ENCODE measurements at places on chromosomes 7 and 10. TPM values are rescaled to one million over a fixed set of nuclear protein-coding genes. Genes with fewer than 3 reads are reported as not detected.

The LBX1 gene
- total RNA-seq = not detected

The AKR1C4 gene
- not detected for total RNA-seq

The CLCN1 gene
- total RNA-seq = not detected

The PLAU gene
- total RNA-seq = 5.3 TPM

The RBM33 gene
- total RNA-seq = 76.5 TPM

The PNLIPRP2 gene
- total RNA-seq = not detected

DNA sequence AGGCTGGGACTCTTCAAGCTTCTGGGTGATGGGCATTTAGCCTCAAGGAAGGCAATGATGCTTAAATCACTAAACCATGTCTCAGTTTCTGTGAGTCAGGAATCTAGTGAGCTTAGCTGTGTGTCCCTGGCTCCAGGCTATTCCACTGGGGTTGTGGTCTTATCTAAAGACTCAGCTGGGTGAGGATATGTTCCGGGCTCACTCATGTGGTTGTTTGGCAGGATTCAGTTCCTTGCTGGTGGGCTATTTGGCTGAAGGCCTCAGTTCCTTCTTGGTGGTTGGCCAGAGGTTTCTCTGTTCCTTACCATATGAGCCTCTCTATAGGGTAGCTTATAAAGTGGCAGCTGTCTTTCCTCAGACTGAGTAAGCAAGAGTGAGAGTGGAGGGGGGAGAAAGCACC, 12.0 kb downstream of the EVX1 start:
- H3K36me3 ChIP-seq = no peaks in the 10 kb centered on the region
- no peak overlapping the region for H3K27ac ChIP-seq
- H3K4me1 ChIP-seq = peaks cover 2% of the 10 kb centered on the region

DNA sequence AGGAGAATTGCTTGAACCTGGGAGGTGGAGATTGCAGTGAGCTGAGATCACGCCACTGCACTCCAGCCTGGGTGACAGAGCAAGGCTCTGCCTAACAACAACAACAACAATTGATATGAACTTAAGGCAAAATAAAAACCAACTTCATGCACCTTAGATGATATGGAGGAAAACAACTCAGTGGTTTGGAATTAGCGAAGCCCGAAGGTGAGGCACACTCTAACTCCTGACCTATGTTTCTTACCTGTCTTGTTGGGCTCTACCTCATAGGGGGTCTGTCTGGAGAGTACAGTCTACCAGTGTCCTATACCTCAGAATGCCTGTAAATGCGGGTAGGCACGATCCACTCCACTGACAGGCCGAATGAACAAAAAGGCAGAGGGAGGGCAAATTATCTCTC, 24.3 kb upstream of the COBL start:
- peaks cover 1% of the 10 kb centered on the region for H3K27me3 ChIP-seq
- H3K36me3 ChIP-seq = no peaks in the 10 kb centered on the region
- no peak for DNase-seq
- no peak overlapping the region for H3K4me3 ChIP-seq
- no peaks in the 10 kb centered on the region for H3K4me1 ChIP-seq

- H3K4me1 ChIP-seq = peaks cover 3% of the 10 kb centered on the region
- no peak overlapping the region for H3K4me3 ChIP-seq
- DNase-seq = no peak
- H3K36me3 ChIP-seq = no peaks in the 10 kb centered on the region
Measured at GRCh38 chr7:54664235-54665228, 94.5 kb downstream of the SEC61G start.

DNA sequence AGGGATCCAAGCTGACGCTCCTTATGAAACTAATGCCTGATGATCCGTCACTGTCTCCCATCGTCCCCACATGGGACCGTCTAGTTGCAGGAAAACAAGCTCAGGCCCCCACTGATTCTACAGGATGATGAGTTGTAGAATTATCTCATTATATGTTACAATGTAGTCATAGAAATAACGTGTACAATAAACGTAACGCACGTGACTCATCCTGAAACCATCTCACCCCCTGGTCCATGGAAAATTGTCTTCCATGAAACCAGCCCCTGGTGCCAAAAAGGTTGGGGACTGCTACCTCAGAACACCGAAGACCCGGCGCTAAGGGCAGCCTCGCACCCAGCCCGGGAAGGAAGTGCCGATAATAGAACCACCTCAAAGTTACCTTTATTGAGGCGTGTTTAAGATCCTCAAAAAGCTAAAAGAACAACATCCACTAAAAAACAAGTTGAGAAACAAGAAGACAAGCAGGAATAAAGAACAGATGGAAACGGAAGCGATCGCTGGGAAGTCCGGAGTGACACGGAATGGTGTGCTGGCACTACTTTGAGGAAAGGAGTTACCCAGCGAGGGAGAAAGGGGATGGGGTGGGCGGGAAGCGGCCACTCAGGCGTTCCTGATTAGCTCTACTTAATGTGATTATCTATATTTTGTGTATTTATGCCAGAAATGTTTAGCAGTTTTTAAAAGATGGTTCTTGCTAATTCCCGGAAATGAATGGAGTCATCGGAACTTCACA, 50.1 kb upstream of the PRKAR1B start:
- H3K27ac ChIP-seq = no peak overlapping the region
- H3K4me1 ChIP-seq = no peaks in the 10 kb centered on the region

- peaks cover 18% of the 10 kb centered on the region for H3K27me3 ChIP-seq
- H3K4me3 ChIP-seq = no peak overlapping the region
Measured at GRCh38 chr7:101058355-101058754, 26.9 kb upstream of the TRIM56 start.

- H3K36me3 ChIP-seq = no peaks in the 10 kb centered on the region
- H3K4me1 ChIP-seq = no peaks in the 10 kb centered on the region
- no peak overlapping the region for H3K4me3 ChIP-seq
- H3K27me3 ChIP-seq = no peaks in the 10 kb centered on the region
Measured at GRCh38 chr10:126475074-126475691, 86.9 kb upstream of the ADAM12 start.

- no peak overlapping the region for H3K27ac ChIP-seq
- no peak for DNase-seq
- H3K27me3 ChIP-seq = no peaks in the 10 kb centered on the region
Measured at GRCh38 chr10:92112462-92112861, 178.4 kb downstream of the CPEB3 start.

- DNase-seq = no peak
- H3K27ac ChIP-seq = no peak overlapping the region
- H3K4me1 ChIP-seq = no peaks in the 10 kb centered on the region
Measured at GRCh38 chr10:124592736-124593430, 131.3 kb downstream of the LHPP start.

DNA sequence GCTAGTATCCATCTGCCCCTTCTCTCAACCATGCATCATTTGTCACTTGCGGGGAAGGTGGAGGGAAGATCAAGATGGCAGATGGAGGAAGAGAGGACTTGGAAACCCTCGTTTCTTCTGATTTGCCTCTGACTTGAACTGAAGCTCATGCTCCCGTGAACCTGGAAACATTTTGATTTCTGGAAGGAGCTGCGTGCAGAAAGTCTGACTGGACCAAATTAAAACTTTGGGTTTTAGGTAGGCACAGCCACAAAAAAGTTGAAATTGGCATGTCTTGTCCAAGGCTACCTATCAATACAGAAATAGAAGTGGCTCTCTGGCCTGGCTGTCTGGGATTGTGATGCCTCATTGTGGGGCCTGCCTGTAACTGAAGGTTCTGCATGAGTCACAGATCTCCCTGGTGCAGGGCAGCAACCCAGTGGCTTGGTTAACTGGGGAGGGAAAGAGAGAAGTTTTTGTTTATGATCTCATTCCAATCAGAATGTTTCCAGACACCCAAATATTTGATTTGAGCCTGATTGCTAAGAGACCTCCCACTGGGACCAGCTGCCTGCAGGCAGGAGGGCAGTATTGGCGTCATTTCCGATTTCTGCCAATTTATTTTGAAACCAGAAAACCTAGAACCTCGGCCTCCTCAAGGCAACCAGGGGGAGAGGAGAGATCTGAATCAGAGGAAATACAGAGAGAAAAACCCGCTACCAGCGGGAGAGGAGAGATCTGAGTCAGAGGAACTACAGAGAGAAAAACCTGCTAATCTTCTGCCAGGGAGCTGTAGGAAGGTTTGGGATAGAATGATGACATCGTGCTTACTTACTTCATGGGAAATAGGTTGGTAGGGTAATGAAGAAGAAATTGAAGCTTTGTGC, 363.6 kb downstream of the ANKRD30A start:
- H3K27me3 ChIP-seq = no peaks in the 10 kb centered on the region
- no peaks in the 10 kb centered on the region for H3K4me1 ChIP-seq
- H3K4me3 ChIP-seq = no peak overlapping the region
- no peak for DNase-seq
- H3K36me3 ChIP-seq = no peaks in the 10 kb centered on the region

DNA sequence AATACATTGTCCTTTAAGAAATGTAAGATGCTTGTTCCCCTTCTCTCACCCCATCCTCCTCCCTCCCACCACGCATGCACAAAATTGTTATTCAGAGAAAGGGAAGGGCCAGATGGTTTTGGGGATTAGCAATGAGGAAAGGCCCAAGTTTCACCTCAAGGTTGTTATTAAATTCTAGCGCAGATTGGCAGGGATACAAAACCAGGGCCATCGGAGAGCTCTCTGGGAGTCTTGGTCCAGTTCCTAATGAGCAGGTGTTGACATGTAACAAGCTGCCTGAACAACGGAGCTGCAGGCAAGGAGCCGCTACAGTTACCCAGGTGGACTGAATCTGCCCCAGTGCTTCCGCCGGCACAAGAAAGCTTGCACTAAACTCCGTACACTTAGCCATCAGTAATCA, 9.7 kb upstream of the ANK3 start:
- no peaks in the 10 kb centered on the region for H3K27me3 ChIP-seq
- no peaks in the 10 kb centered on the region for H3K36me3 ChIP-seq
- no peak overlapping the region for H3K4me3 ChIP-seq
- no peak for DNase-seq

- no peaks in the 10 kb centered on the region for H3K36me3 ChIP-seq
- no peaks in the 10 kb centered on the region for H3K4me1 ChIP-seq
- DNase-seq = no peak
- H3K4me3 ChIP-seq = no peak overlapping the region
Measured at GRCh38 chr10:65355141-65355680, 1570.6 kb upstream of the LRRTM3 start.

DNA sequence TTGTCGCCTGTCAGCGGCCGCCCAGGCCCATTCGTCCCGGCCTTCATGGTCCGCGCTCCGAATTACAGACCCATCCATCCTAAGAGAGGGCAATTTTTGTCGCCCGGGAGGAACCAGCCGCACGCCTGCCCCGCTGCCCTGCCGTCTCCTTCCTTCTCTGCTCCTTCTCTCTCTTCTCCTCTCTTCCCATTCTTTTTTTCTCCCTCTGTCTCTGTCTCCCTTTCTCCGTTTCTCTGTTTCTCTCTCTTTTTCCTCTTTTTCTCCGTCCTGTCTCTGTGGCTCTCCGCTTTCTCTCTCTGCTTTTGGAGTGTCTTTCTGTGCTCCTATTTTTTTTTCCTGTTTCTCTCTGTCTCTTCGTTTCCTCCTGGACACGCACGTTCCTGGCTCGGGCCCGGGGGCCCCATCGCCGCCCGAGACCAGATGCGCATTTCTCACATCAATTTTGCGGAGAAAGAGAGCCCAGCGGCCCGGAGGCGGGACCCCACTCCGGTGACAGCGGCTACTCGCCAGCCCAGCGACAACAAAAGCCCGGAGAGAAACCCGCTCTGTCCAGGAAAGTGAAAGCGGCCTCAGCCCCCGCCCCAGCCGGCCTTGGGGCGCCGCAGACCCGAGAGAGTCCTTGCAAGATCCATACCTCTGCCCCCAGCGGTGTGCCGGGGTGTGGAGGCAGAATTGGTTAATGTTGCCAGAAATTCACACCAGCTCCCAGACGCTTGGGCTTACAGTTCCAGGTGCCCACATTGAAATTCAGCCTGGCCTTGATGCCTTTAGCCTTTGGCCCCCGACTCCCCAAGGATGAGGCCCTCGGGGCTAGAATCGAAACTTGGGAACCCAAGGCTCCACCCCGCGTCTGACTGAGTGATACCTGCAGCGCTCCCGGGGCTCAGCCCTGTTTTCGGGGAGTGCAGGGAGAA, 4.1 kb downstream of the LBX1 start:
- H3K36me3 ChIP-seq = peaks cover 8% of the 10 kb centered on the region
- peaks cover 73% of the 10 kb centered on the region for H3K27me3 ChIP-seq
- no peak for DNase-seq
- peak overlapping the region; percentile 57 for H3K27ac ChIP-seq

- peaks cover 32% of the 10 kb centered on the region for H3K27me3 ChIP-seq
- H3K27ac ChIP-seq = no peak overlapping the region
- no peaks in the 10 kb centered on the region for H3K36me3 ChIP-seq
- no peak overlapping the region for H3K4me3 ChIP-seq
- no peak for DNase-seq
Measured at GRCh38 chr10:3445648-3446047, 273.1 kb upstream of the PITRM1 start.

DNA sequence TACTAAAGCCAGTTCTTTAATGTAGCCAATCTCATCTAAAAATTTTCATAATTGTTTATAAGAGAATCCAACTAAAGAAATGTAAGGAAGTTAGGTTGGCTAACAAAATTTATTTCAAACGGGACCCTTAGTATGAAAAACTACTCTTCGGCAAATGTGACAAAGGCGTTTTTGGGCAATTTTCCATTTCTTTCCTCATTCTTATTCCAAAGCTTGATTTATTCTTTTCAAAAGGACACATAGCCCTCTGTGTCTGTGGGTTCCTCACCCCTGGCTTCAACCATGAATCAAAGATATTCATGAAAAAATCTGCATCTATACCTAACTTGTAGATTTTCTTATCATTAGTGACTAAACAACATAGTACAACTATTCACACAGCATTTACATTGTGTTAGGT, 195.9 kb downstream of the ZMYND11 start:
- no peaks in the 10 kb centered on the region for H3K27me3 ChIP-seq
- peaks cover 32% of the 10 kb centered on the region for H3K4me1 ChIP-seq
- DNase-seq = no peak
- no peak overlapping the region for H3K4me3 ChIP-seq
- H3K36me3 ChIP-seq = no peaks in the 10 kb centered on the region
- H3K27ac ChIP-seq = no peak overlapping the region

Data from activated CD4-positive, alpha-beta memory T cell treated with anti-CD3 and anti-CD28 coated beads, Interleukin-2, amount 10 ng/mL, durations not matched to agents 7 days and 5 days (primary cell).